Stimulated activated CD8-positive, alpha-beta memory T cell treated with anti-CD3 and anti-CD28 coated beads, Interleukin-2, amount 100 ng/mL, for 1 hour (primary cell): ENCODE measurements at places on chromosomes 2 and 18.

DNA sequence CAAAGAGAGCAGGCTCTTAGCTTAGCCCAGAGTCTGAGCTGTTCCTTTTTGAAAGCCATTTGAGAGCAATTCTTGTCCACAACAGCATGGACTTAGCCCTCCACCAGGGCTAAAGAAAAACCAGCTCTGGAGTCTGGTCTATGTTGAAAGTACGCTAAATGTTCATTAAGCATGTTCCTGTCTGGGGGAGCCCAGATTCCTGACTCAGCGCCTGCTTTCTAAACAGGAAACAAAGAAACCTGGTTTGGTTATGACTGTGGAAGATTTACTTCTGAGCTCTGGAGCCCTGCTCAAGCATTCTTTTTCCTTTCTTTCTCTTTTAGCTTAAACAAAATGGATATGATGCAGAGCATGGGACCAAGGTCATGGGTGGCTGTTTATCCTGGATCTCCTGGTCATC, 279.8 kb downstream of the RBM43 start:
- DNase-seq: no peak

GRCh38 chr2:127000937-127001336, 102.2 kb downstream of the TEX51 start:
- no peak for DNase-seq

- DNase-seq: no peak
Observed at GRCh38 chr2:42693688-42694479, 70.1 kb downstream of the OXER1 start.

DNA sequence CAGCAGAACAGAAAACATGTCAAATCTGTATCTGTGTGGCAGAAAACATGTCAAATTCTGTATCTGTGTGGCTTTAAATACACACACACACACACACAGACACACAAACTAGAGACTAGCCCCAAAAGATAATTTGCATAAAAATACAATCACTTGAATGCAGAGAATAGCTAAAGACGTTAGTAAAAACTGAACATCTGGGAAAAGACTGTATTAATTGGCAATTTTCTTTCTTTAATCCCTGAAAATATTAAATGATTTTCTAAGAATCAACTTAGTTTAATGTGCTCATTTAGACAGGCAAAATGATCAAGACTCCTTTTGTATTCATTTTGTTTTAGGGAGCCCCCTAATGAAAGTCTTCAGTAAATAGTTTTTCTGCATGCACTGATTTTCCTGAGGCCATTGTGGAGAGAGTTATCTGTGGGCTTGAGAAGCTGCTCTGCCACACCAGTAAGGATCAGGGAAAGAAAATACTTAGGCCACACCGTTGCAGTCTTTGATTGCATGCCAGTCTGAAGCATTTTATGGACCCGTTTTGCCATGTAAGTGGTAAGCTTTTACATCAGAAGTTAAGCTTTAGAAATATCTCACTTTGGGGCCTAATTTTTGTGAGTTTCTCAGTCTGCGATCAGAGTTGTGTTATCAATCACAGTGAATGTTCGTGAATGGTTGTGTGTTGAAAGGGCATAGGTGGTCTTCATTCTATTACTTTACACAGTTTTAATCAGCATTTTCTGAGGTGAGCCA, 2.2 kb downstream of the SPATS2L start:
- no peak for DNase-seq

- DNase-seq: no peak
Observed at GRCh38 chr18:1564793-1565192, 660.1 kb downstream of the ADCYAP1 start.

- DNase-seq: no peak
Observed at GRCh38 chr2:129091620-129092019, 773.0 kb upstream of the HS6ST1 start.

- no peak for DNase-seq
Observed at GRCh38 chr18:21743166-21743832, 2.7 kb downstream of the MIB1 start.

GRCh38 chr2:86436328-86436727, 4.8 kb upstream of the KDM3A start:
- DNase-seq: no peak

- no peak for DNase-seq
Observed at GRCh38 chr2:144419218-144419617, 100.7 kb downstream of the ZEB2 start.

- no peak for DNase-seq
Observed at GRCh38 chr2:238987352-238987981, 139.6 kb downstream of the TWIST2 start.

GRCh38 chr2:186125625-186126024, 360.4 kb upstream of the ZC3H15 start:
- no peak for DNase-seq

DNA sequence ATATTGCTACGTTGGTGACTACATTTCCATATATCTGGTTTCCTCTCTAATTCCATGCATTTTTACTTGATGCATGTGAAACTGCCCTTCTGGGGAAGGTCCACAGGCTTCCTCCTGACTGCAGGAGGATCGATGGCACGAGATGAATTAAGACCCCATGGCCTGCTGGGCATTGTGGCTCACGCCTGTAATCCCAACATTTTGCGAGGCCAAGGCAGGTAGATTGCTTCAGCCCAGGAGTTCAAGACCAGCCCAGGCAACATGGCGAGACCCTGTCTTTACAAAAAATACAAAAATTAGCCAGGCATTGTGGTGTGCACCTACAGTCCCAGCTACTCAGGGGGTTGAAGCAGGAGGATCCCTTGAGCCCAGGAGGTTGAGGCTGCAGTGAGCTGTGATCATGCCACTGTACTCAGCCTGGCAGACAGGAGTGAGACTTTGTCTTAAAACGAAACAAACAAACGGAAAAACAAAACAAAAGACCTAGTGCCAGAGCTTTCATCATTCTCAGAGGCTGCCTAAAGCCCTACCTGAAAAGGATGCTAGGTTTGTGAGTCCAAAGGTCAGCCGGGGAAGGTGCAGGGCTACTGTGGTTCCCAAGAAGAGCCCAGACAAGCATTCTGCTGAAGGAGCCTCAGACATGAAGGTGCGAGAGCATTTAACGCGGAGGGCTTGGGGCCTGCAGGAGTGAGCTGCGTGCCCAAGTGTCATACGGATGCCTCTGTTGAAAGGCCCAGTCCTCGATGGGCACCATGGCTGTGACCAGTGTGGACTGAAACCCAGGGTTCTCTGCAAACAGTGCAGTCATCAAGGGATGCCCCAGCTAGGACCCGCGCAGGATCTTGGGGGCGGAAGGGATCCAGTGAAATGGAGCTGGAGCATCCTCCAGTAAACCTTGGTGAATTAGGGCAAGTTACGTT, 21.6 kb downstream of the GPR55 start:
- DNase-seq: no peak

GRCh38 chr18:50284255-50284885, 3.0 kb upstream of the MBD1 start:
- no peak for DNase-seq

- DNase-seq: no peak
Observed at GRCh38 chr2:214127571-214127970, 283.3 kb upstream of the VWC2L start.

DNA sequence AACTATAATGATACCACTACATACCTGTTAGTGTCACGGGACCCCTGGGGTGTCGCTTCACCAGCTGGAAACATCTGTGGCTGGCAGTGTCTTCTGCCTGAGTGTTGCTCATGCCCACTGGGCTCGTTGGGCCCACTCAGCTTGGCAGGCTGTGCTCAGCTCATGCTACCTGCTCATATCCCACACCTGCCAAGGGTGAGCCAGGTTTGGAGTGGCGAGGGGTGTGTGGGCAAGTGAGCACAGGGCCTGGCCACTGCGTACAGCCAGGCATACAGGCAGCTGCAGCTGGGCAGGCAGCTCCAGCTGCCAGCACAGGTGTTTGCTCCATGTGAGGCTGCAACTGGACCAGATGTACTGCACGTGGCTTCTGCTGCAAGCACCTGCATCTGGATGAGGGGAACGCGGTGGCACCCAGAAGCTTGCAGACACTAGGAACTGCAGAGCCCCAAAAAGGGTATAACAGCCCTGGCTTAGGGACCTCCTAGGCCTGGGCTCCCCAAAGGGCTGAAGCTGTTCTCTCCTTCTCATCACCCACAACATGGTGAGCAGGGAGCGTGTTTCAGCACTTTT, 70.1 kb downstream of the SUCLG1 start:
- DNase-seq: no peak

DNA sequence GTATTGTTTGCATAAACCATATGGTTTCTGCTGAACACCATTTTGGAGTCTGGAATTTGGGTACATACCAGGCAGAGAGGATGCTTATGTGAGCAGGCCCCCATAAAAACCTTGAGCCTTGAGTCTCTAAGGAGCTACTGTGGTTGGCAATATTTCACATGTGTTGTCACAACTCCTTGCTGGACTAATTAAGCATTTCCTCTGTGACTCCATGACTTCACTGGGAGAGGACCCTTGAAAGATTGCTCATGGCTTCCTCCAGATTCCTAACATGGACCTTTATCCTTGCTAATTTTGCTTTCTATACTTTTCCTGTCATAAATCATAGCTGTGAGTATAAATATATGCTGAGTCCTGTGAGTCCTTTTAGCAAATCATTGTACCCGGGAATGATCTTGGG, 7.6 kb upstream of the COQ10B start:
- DNase-seq: no peak

DNA sequence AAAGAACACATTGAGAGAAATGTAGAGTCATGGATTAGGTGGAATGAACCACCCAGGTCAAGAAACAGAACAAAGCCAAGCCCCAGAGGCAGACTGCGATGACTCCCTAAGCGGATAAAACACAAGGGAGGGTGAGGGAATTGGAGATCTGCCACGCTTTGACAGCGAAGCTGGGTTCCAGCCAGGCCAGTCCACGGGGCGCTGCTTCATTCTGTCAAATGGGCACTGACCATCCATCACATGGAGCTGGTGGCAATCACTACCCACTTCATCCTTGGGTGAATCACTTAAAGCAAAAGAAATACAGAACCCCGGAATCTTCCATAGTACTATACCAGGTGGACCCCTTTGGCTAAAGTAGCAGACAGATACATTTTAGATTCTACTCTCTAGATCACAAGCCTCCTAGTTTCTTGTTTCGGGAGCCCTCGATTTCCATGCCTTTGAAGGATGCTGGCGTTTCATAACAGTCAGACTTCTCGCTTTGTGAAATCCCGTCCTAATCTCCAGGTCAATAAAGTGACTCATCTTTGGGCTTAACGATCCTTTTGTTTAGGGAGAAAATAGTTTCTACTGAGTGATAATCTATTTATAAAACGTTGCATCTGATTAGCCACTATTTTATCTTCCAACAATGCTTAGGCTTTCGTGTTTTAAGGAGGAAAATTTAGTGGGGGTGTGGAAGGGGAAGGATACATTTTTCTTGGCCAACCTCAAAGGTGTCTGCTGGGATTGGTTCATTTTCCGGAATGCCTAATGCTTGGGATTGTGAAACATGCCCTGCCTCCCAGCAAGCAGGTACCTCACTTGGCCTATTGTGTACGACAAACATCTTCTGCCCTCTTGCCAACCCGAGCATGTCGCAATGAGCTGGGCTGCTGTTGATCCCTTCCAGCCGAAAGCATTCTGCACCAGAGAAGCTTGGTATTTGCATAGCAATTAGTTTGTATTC, 44.1 kb upstream of the HDAC4 start:
- DNase-seq: no peak

DNA sequence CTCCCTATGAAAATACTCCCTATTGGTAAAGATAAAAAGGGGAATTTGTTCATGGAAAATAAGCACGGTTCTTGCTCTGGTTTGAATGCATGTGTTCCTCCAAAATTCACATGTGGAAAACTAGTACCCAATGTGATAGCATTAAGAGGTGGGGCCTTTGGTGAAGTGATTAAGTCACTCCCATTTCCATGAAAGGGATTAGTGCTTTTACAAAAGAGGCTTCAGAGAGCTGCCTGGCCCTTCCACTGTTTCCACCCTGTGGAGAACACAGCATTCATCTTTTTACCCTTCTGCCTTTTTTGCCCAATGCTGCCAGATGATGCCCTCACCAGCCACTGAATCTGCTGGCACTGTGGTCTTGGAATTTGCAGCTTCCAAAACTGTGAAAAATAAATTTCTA, 666.8 kb downstream of the ARHGAP15 start:
- no peak for DNase-seq

GRCh38 chr2:197092431-197092830, 165.9 kb upstream of the PGAP1 start:
- DNase-seq: no peak

GRCh38 chr2:207038299-207038698, 99.0 kb downstream of the CPO start:
- DNase-seq: no peak

DNA sequence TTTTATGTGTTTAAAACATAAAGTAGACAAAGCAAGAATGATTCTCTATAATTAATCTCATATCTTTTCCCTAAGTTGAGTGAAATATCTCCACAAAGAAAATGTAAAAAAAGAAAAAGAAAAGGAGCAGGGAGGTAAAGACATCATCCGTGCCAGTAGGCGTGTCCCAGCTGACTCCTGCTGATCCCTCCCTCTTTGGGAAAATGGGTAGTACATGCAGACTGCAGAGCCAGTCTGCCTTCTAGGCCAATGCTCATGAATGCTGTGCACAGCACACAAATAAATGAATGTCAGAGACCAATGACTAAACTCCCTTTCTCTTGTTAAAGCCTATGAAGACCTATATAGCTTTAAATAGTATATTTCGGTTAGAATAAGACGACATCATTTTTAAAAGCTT, 64.7 kb downstream of the RAPH1 start:
- no peak for DNase-seq

DNA sequence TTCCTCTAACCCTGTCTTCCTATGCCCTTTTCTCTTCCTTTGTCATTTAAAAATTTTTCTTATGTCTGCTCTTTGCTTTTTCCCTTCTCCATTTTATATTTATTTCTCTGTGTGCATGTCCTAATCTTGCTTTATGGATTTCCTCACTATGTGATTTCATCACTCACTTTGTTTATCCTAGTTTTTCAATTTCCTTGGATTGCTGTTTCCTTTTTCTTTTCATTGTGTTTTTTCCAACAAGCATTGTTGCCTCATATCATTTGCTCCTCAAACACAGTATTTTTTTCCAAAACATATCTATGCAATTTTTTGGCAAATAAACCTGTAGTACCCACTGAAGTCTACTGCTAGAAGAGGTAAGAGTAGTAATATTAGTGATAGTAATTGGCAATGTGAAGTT, 67.4 kb upstream of the PNPT1 start:
- DNase-seq: no peak

DNA sequence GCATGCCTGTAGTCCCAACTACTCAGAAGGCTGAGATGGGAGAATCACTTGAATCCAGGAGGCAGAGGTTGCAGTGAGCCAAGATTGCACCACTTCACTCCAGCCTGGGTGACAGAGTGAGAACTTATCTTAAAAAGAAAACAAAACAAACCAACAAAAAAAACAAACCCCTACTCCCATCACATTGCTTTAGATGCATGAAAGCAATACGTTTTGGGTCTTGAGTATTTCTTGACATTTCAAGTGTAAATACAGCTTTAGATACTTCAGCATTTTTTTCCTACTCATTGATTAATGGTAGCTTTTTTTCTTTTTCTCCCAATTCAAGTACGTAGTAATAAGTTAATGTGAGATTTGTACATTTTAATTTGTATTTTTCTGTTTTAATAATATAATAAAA, 20.3 kb downstream of the RASGRP3 start:
- DNase-seq: no peak

GRCh38 chr2:66069937-66070720, 364.8 kb upstream of the MEIS1 start:
- DNase-seq: no peak
